Sigmoid colon (tissue), 7 donors: ENCODE measurements at places on chromosomes 2 and 18. TPM values are rescaled to one million over a fixed set of nuclear protein-coding genes. Genes with fewer than 3 reads are reported as not detected.

DNA sequence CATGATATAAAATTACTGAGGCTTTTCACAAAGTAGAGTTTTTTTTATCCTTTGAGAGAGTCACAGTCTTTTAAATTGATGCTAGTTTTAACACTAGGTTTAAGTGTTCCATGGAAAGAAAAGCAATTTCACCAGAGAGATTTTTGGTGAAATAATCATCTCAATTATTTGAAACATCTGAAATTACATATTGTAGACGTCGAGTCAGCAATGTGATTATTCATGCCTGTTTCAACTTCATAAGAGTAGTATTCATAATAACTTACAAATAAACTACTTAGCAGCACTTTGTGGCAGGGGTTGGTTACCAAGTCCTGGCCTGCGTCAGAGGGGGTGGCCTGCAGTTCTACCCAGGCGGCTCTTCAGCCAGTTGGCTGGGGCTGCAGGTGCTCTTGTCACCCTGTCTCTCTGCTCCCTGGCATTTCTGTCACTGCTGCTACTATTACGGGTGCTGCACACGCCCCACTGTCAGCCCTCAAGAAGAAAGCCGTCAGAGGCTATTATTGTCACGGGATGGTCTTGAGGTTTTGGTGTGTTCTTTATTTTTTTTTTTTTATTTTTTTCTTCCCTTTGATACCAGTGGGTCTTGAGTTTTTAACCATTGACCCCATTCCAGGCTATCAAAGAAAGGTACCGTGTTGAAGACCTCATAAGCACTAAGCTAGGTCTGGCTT is 50.4 kb downstream of the MALT1 start:
- no peak for DNase-seq

GRCh38 chr2:173986805-173987204 is 21.6 kb upstream of the SP3 start:
- DNase-seq: peak; percentile 87

GRCh38 chr2:171405546-171405945 is 28.2 kb downstream of the METTL8 start:
- no peak for DNase-seq

Gene FAM237A
- total RNA-seq: not detected

Gene ARL4C
- 7.2 TPM for total RNA-seq
